SHP77 (cell line): ENCODE measurements at places on chromosomes 3 and 15.

- DNase-seq = no peak
These were observed 88.5 kb downstream of the MINAR1 start for GRCh38 chr15:79520654-79521053.

GRCh38 chr3:172217877-172218276 is 178.5 kb downstream of the FNDC3B start:
- DNase-seq = no peak

DNA sequence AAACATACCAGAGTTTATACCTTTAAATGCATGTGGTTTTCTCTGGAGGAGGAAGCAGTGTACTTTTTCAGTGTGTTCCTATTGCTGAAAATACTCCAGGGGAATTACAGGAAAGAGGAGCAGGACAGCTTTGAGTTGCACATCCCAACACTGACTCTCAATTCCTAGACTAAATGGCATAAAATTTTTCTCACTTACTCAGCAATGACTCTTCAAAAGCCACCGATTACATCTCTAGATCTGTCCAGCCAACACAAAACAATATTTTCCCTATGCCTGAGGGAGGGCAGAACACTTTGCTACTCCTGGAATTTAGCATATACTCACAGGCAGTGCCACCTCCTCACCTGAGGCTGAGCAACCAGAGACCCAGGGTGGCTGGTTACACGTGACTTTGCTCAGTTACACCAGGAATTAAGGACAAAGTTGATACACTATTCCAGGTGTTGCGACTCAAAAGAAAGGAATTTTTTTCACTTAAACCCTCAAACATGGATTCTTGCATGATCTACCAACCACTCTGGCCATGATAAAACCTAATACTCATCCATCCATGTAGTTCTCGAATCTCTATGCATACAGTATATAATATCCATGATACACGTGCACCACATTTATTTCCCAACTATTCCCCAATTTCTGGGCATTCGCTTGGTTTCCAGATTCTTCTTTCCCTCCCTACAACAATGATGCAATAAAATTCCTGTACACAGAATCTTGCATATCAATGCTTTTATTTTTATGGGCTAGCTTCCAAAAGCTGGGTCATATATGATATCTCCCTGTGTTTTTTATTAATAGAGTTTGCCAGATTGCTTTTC is 194.6 kb downstream of the THRB start:
- no peak for DNase-seq

GRCh38 chr3:193962986-193963685 is 172.8 kb upstream of the HES1 start:
- no peak for DNase-seq

DNA sequence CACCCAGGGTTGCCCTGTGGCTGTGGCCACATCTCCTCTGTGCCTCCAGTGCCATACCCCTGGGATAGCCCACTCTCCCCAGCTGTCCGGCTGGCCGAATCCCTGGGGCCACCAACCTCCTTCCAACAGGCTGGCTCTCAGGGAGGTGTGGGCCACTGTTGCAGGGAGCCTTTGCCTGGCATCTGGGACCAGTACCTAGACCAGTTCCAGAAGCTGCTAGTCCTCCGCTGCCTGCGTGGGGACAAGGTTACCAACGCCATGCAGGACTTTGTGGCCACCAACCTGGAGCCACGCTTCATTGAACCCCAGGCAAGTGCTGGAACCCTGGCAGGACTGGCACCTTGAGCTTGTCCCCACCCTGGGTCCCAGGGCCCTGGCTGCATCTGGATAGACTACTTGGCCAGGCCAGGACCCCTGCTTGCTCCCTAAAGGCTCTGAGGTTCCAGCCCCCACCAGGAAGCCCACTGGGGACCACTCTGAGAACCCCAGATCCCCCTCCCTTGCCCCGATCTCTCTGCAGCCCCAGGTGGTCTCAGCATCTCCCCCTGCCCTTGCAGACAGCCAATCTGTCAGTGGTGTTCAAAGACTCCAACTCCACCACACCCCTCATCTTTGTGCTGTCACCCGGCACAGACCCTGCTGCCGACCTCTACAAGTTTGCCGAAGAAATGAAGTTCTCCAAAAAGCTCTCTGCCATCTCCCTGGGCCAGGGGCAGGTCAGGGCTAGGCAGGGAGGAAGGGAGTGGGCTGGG is 50.0 kb downstream of the SEMA3G start:
- DNase-seq = no peak

- no peak for DNase-seq
These were observed 202.3 kb upstream of the PROK2 start for GRCh38 chr3:71987089-71987735.

GRCh38 chr15:68773036-68773435 is 47.7 kb downstream of the ANP32A start:
- DNase-seq = no peak

- DNase-seq = no peak
These were observed 206.5 kb downstream of the DTWD1 start for GRCh38 chr15:49827311-49827710.

GRCh38 chr3:158780766-158781165 is 21.1 kb upstream of the MFSD1 start:
- no peak for DNase-seq

- no peak for DNase-seq
These were observed 576.7 kb downstream of the MFSD1 start for GRCh38 chr3:159378396-159379194.

GRCh38 chr3:14564741-14565140 is 24.6 kb upstream of the GRIP2 start:
- DNase-seq = no peak

DNA sequence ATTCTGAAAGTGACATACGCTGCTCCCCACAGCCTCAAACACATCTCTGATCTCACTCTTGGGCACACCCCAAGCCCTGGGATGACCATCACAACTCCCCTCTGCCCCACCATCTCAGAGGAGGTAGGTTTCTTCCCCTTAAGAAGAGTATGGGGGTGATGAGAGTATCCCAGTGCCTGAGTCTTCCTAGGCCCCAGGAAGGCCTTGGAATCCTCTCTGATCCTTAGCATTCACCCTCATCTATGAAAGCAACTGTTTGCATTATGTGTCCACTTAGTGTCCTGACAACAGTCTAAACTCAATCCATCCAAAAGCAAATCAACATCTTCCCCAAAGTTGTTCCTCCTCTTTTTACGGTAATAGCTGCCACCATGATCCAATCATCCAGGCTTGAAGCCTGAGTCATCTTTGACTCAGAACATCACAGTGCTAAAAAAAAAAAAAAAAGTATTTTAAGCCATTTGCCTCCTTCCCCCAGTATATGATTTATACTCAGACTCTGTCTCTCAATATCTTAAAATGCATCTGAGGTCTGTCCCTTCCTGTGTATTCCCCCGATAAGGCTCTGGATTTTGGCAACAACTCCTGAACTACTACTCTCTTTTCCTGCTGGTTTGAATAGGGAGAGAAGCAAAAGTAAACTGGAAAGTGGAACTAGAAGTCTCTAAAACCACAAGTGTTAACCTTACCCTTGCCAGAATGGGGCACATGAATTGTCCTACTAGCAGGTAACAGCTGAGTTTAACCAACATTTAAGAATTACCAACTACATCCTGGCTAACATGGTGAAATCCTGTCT is 22.5 kb downstream of the POPDC2 start:
- DNase-seq = no peak

- DNase-seq = no peak
These were observed 1126.7 kb downstream of the TUSC7 start for GRCh38 chr3:117836296-117836695.

GRCh38 chr3:99892332-99892731 is 74.7 kb downstream of the CMSS1 start:
- no peak for DNase-seq

DNA sequence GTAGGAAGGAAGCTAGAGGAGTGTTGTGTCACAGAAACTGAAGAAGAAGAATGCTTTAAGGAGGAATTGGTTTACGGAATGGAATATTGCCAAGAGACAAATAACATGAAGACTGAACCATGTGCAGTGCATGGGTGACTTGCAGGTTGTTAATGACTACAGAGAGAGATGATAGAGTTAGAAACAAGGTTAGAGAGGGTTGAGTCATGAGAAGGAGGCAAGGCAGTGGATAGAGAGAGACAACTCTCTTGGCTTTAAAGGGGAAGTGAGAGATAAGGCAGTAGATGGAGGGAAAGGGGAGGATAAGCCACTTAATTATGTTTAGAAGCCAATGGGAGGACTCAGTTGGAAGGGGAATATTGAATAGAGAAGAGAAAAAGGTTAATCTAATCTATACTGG is 119.3 kb upstream of the CCNL1 start:
- DNase-seq = no peak

GRCh38 chr15:77772641-77773402 is 140.1 kb upstream of the LINGO1 start:
- no peak for DNase-seq

- no peak for DNase-seq
These were observed 502.2 kb upstream of the LMCD1 start for GRCh38 chr3:7999384-7999783.

DNA sequence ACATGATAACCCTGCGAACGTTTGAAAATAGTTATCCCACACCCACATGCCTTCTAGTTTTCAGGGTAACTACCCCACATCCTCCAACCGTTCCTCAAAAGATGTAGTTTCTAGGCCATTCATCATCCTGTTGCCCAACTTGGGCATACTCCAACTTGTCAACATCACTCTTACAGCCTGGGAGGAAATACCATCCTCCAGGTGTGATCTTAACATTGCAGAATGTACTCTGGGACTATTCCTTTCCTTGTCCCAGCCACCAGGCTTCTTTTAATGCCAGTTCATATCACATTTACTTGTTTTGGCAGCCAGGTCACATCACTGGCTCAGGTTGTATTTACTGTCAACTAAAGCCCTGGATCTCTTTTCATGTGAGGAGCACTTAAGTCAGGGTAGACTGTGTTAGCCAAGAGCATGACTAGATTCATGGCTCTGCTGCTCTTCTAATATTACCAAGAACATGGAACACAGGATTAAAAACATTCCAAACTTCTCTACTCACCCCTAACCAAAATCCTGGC is 4.0 kb upstream of the DENND6A start:
- DNase-seq = no peak
